GM13976 (cell line): ENCODE measurements at places on chromosomes 3 and 15.

DNA sequence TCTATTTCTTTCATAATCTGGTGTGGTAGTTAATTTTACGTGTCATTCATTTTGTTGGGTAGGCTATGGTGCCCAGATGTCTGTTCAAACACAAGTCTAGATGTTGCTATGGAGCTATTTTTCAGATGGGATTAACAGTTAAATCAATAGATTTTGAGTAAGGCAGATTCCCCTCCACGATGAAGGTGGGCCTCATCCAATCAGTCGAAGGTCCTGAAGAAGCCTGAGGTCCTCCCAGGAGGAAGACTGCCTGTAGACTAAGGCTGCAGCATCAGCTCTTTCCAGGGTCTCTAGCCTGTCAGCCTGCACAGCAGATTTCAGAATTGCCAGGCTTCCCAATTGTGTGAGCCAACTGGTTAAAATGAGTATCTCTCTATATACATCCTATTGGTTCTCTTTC, 92.9 kb downstream of the GABRB3 start:
- DNase-seq: no peak

DNA sequence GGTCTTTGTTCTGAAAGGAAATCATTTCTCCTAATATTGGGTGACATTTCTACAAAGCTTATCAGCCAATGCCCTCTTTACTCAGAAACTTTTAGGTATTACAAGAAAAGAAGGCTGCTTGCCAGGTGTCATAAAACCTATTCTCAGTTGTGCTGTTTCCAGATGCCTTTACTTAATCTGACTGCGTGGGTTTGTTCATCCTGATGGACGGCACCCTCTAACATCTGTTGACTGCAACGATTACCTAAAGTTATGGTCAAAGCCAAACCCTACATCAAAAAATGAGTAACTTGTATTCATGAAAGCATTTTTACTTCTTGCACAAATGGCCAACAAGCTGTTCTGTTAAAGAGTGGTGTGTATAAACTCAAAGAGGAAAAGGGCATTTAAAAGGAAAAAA, 207.7 kb upstream of the PDZRN3 start:
- no peak for DNase-seq

DNA sequence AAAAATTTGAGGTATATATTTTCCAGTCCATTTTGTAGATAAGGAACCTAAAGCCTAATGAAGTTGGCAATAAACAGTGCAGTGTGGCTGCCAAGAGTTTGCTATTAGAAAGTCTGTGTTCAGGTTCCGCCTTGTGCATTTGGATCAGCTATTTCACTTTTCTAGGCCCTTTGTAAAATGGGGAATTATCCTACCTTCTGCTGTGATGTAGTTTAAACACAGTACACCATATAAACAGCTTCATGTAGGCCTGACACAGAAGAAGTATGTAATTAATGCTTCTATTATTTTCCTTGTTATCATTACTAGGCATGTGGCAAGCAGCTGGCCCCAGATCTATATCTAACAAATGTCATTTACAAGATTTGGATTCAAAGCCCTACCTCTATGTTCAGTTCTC, 456.3 kb downstream of the GABRG3 start:
- DNase-seq: no peak

GRCh38 chr15:88233921-88234320, 22.6 kb downstream of the NTRK3 start:
- no peak for DNase-seq

GRCh38 chr3:150495149-150495548, 51.1 kb downstream of the SERP1 start:
- no peak for DNase-seq

GRCh38 chr3:58492494-58492905, 604 bp downstream of the KCTD6 start:
- peak; percentile 39 for DNase-seq

DNA sequence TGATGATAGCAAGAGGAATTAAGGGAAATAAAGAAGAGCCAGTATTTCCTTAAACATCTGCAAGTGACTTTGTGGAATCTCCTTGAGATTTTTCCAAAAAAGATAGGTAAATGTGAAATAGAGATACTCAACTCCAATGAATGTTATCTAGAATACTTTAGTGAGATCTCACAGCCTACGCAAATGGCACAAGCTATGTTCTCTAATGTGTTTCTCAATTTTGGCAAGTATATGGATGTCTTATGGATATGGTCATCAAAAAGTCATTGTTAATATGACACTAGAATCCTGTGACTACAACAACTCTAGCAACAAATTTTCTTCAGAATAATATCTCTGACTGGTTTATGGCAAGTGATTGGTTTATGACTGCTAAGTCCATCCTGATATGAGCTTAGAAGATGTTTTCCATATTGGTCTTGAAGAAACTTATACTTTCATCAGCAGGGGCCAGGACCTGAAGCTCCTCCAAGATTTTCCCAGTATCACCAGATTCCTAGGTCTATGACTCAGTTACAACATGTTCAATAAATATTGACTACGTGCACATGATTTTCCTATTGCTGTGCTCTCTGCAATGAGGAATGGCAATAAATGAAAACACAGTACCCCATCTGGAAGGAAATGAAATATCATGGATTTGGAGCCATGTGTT, 170.9 kb upstream of the THBS1 start:
- DNase-seq: no peak

- DNase-seq: peak; percentile 72
Observed at GRCh38 chr3:12796171-12797123, at the start of gene CAND2. Gene CAND2 (plus strand): TSS chr3:12796680. CDS start chr3:12796721, 41 bp downstream.

DNA sequence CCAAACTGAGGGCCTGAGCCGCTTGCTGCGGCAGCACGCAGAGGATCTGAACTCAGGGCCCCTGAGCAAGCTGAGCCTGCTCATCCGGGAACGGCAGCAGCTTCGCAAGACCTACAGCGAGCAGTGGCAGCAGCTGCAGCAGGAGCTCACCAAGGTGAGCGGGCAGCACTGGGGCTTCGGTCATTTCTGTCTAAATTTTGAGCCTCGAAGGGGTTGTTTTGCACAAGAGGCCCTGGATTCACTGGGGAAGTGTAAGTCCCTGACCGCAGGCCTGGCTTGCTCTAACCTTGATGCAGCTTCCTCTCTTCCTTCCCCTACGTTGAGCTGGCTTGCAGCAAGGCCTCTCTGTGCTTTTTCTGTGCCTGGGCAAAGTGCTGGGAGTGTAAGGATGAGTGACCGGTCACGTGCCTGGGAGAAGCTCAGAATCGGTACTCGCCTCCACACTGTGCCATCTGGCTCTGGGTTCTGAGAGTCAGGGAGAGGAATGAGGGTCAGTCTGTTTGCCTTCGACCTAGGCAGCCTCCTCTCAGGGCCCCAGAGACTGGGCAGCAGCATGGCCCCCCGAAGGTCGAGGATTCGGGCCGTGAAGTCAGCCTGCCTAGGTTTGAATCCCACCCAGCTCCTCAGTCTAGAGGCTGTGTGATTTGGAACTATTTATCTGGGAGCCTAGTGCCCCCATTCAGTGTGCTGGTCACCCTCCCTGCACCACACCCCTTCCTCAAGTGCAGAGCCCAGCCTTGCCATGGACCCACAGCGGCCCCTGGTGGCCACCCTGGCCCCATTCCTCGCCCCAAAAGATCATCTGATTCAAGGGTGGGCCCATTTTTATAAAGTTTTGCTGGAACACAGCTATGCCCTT, 1.4 kb downstream of the FES start:
- DNase-seq: peak; percentile 84

DNA sequence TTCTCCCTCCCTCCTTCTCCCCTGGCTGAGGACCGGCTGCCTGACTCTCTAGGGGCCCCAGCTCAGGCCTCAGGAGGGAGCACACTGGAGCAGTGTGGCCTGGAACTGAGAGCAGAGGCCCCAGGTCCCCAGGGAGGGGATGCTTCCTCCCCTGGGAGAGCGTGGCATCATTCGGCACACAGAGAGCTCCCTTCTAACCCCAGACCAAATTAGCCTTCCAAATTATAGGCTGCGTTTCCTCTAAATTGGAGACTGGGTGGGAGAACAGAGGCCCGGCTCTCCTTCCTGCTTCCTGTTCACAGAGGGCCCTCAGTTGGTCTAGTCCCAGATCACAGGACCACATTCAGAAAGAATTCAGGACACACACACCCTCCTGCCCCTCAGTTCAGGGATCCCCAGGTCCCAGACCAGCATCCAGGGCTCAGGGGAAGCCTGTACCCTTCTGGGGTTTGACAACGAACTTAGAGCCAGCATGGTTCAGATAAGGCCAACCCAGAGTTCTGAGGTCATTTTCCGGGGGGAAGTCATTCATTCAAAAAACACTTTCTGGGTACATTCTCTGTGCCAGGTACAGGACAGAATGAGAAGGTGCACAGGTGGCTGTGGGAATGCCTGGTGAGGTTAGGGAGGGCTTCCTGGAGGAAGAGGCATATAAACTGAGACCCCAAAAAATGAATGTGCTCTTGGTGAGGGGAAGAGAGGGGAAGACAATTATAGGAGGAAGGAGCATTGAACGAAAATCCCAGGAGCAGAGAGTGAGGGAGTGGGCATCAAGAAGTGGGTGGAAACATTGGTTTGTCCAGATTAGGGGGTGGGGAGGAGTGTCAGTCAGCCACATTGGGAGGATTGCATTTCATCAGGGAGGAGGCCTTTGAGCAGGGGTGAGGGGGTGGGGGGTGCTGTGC, 28.4 kb upstream of the RPL29 start:
- DNase-seq: peak; percentile 77

DNA sequence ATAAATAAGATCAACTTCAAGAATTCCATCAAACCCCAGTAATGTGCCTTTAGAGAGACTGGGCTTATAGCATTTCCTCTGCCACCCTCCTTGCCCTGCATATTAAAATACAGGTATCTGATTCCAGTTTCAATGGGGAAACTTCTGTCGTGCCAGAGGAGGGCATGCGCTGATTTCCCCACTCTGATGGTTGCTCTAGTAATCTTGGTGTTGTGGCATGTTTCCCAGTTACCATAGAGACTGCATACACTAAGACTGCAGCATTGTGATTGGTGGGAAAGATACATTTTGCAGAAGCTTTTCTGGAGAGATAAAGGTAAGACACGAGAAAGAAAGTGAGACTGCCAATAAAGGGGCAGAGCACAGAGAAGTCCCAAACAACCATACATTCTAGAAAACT, 225.6 kb downstream of the TIGIT start:
- DNase-seq: no peak

GRCh38 chr3:189981668-189982067, 139.0 kb downstream of the P3H2 start:
- no peak for DNase-seq

- no peak for DNase-seq
Observed at GRCh38 chr3:132822266-132822665, 100.1 kb upstream of the NPHP3 start.

DNA sequence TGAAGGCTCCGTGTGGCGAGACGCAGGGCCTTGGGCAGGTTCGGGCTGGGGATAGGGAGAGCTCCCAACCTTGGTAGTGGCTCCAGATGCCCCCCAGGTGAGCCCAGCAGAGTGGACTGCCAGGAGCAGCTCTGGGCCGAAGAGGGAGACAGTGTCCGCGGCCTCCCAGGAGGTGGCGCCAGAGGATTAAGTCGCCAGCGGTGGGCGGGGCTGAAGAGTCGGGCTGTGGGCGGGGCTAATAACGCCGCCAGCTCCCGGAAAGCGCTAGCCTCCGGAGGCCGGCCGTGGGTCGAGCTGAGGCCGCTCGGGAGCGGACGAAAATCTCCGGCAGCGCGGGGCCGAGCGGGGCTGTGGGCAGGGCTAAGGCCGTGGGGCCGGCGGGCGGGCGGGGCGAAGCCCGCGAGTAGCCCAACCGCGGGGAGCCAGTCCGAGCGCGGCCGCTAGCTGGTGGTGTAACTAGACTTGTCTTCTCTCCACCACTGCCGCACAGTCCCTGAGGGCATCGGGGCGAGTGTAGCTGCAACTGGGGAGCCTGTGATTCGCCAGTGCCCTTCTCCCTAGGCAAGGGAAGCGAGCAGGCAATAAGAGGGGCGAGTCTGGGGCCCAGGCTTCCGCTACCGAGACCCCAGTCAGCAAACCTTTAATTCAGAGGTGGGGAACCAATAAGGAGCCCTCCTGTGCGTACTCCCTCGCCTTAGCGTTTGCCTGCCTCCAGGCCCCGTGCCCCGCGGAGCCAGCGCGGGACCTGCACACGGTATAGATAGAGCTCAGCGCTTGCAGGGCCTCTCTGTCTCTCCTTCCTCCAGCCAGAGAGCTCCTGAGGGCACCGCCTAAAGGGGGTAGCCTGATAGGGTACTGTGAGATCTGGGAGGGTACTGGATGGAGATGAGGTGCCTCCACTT, 14.4 kb upstream of the BSN start:
- peak; percentile 97 for DNase-seq

- DNase-seq: no peak
Observed at GRCh38 chr3:23859012-23859743, 53.4 kb downstream of the UBE2E1 start.
